SK-N-DZ (cell line): ENCODE measurements at places on chromosomes 13 and 19.

GRCh38 chr13:100045355-100045754 is 43.5 kb upstream of the PCCA start:
- no peak for DNase-seq

- no peak for DNase-seq
These were observed 27.9 kb upstream of the NANOS3 start for GRCh38 chr19:13848798-13849676.

GRCh38 chr19:1284979-1285736 is 515 bp upstream of the EFNA2 start:
- DNase-seq, result no peak

DNA sequence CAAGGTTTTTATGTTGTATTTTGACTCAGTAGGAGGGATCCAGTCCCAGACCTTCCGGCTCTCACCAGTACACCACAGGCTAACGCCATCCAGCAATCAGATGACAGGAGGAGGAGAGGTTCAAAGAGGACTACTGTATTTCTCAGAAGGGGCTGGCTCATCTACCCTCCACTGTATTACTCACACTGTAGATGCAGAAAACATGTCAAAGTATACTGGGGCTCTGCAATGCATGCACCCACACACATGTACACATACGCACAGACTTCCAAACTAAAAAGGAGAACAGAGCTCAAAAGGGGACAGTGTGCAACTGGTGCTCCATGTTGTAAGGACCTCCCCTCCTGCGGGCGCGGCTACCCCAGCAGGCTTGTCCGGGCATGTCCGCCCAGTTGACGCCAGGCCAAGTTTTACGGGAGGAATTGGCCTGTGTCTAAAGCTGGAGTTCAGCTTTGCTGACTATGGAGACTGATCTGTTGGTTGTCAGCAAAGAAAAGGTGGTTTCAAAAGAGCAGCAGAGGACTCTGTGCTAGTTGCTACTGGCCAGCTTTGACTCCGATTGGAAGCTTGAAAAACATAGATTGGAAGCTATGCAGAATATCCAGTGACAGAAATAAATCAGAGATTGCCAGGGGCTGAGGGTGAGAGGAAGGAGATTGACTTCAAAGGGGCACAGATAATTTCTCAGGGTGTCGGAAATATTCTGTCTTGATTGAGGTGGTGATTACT is 314.2 kb downstream of the DLEU7 start:
- DNase-seq, result no peak

GRCh38 chr13:74667656-74668203 is 533.5 kb upstream of the KLF12 start:
- no peak for DNase-seq

DNA sequence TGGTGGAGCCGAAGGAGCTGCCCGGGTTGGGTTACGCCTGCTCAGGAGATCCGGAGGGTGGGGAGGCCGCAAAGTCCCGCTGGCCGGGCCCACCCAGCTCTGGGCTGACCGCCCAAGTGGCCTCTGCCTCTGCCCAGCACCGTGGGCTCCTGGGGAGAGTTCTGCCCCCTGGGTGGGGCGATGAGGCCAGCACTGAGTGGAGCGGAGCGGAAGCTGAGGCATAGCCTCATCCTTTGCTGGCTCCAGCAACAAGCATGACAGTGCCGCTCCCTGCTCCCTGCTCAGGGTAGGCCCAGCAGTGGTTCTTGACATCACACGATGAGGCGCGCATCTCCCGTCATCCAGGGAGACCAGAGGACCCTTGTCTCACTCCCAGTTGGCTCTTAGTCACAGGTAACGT is 22.5 kb downstream of the CCDC8 start:
- no peak for DNase-seq

GRCh38 chr19:3208317-3209207 is 15.9 kb upstream of the CELF5 start:
- DNase-seq, result no peak
